Ascending aorta (tissue), 2 donors: ENCODE measurements at places on chromosomes 1 and 21. TPM values are rescaled to one million over a fixed set of nuclear protein-coding genes. Genes with fewer than 3 reads are reported as not detected.

Gene CFH
- total RNA-seq: 108 TPM

Gene PRELP
- 142 TPM for total RNA-seq

Gene ITLN2
- total RNA-seq: not detected

Gene RGS16
- 8.1 TPM for total RNA-seq

Gene CLCA4
- not detected for total RNA-seq

Gene ZNF683
- total RNA-seq: not detected

Gene NEK7
- 43.6 TPM for total RNA-seq

Gene OPTC
- not detected for total RNA-seq

Gene C1orf105
- total RNA-seq: not detected

Gene RGS13
- total RNA-seq: not detected

Gene PTPRC
- 21.3 TPM for total RNA-seq

Gene AVPR1B
- not detected for total RNA-seq

GRCh38 chr1:87394513-87394912 lies 65.8 kb downstream of the LMO4 start:
- DNase-seq: no peak

- no peak for DNase-seq
Measured at GRCh38 chr1:151774256-151774922, 11.1 kb upstream of the MRPL9 start.

DNA sequence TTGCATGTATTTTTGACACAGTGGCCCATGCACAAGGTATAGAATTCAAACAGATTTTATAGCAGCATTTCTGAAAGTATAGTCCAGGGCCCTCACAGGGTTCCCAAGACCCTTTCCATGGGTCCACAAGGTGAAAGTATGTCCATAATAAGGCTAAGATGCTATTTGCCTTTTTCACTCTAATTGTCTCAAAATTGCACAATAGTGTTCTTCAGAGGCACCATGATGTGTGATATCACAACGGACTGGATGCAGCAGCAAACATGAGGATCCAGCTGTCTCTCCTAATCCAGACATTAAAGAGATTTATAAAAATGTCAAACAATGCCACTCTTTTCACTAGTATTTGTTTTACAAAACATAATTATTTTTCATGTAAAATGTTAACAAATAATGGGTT lies 88.8 kb upstream of the PRDX6 start:
- DNase-seq: no peak

- no peak for DNase-seq
Measured at GRCh38 chr1:192561301-192561700, 14.3 kb upstream of the RGS1 start.

- peak; percentile 84 for DNase-seq
Measured at GRCh38 chr1:10507111-10507879, 32.5 kb downstream of the PEX14 start.

GRCh38 chr1:222284466-222284865 lies 263.4 kb downstream of the HHIPL2 start:
- no peak for DNase-seq

DNA sequence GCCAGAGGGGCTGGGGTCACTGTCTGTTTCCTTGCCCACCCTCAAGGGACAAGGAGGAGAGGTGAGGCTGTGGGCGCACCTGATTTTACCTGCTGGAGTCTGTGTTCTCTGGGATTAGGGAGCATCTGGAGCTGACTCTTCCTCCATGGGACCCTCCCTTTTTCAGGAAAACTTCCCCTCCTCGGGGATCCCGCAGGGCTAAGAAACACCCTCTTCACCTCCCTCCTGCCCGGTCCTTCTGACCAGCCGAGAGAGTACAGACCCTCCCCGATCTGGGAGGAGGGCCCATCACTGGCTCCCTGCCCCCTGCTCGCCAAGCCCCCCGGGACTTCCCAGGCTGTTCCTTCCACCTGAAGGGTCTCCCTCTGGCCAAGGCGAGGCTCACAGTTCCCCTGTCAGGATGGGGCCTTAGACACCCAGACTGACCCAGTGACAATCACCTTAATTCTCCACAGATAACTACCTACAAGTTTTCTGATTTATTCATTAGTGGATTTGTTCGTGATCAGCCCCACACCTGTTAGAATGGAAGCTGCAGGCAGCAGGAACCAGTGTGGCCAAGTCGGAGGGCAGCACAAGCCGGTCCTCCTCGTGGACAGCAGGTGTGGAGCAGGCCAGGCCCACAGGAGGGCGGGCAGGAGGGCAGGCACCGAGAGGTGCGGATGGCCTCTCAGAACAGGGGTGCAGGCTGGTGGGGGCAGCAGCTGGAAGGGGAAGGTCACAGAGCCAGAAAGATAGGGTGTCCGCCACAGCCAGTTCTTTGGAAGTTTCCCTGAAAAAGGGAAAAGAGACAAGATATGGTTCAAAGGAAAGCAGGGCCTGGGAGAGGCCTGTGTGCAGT lies 15.9 kb upstream of the SAMD11 start:
- DNase-seq: no peak

DNA sequence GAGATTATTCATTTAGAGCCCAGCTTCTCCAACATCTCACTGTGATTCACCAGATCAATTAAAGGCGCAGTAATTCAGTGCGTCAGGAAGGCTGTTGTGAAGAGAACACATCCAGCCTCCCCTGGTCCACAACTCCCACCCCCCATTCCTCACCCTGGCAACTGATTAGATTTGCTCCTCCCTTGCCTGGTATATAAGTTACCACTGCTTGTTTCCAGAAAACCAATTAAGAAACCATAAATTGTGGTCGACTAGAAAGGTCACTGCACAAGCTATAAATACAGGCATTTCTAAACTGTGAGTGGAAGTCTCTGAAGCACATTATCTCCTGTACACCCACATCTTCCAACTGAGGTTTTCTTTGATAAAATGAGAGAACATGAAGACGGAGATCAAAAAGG lies 41.9 kb downstream of the FAM163A start:
- no peak for DNase-seq

DNA sequence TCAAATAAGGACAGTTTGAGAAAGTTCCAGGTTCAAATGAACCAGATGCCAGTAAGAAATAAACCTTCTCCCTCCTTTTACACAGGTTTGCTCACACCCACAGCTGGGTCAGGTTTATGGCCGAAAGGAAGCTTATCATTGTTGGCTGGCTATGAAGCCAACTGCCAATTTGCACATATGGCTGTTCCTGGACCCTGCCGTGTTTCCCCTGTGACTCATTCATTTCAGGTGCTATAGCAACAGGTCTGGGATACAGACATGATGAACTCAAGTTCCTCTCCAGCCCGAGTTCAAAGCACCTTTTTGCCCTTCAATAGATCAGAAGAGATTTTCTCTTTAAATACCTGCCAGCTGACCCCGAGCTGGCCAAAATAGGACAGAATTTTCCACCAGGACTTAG lies 134.4 kb upstream of the SMYD2 start:
- DNase-seq: no peak

DNA sequence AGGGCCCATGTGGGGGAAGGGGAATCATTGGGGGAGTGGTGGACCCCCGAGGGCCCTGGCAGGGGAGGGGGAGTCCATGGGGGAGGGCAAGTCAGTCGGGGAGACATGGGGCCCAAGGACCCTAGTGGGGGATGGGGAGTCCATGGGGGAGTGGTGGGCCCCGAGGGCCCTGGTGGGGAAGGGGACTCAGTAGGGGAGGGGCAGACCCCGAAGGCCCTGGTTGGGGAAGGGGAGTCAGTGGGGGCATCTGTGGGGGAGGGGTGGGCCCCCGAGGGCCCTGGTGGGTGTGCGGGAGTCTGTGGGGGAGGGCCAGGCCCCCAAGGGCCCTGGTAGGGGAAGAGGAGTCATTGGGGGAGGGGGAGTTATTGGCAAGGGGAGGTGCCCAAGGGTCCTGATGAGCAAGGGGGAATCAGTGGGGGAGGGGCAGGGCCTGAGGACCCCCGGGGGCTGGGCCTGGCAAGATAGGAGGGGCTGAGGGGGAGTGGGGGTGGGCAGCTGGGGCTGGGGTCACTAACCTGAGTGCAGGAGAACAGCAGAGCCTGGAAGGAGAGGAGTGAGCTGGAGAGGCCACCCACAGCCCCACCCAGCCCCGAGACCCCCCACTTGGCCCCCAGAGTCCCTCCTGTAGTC lies 2.1 kb downstream of the MXRA8 start:
- DNase-seq: no peak

DNA sequence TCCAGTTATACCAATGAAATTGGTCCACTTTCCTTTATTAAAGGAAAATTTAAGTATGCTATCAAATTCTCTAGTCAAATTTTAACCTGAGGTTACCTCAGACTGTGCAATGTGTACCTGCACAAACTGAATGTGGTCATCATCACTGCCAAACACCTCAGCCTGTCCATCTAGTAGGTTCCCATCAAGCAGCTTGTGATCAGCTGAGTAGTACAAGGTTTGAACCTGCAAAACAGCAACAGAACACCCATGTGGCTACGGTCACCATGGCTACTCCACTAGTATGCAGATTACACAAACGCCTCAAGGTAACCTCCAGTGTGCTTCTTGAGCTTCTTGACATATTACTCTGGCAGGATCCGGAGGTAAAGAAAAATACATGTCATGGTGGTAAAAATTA lies 11.6 kb downstream of the IVNS1ABP start:
- DNase-seq: no peak

- DNase-seq: no peak
Measured at GRCh38 chr1:153030895-153031294, at the start of gene SPRR1B. Gene SPRR1B, plus strand, starts transcription at chr1:153031203. Its CDS starts 1,143 bp downstream, at chr1:153032346.

DNA sequence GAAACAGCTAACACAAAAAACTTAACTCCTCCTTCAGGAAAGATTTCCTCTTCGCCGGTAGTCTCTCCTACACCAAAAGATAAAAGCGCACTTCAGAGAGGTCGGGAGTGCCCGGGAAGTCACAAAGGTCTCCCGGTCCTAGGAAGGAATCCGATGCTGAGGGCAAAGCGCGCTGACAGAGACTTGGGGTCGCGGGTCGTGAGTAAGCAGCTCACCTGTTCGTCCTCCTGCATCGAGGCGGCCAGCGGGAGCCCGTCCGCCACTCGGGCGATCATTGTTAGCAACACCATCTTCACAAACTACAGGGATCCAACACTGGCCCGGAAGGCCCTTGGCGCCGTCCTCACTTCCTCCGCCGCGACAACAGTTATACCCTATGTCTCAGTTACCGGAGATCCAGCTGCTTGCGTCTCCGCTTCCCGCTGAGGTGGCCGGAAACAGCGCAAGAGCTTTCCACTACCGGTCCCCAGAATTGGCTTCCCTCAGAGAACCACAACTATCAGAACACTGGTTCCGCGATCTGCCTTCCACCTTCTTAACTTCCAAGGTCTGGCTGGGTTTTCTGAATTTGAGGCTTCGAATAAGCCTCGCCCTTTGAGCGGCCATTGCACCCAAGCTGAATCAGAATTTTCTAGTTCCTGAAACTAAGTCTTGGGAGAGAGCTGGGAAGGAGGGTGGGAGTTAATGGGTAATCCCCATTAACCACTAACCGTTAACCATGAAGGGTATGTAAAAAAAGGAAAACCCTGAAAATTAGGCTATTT lies at the start of gene SEC22B:
Gene SEC22B (minus strand): TSS at position 429 of the 764 bp plus-strand sequence. CDS start 139 bp downstream, at position 290.
- DNase-seq: peak; percentile 96

DNA sequence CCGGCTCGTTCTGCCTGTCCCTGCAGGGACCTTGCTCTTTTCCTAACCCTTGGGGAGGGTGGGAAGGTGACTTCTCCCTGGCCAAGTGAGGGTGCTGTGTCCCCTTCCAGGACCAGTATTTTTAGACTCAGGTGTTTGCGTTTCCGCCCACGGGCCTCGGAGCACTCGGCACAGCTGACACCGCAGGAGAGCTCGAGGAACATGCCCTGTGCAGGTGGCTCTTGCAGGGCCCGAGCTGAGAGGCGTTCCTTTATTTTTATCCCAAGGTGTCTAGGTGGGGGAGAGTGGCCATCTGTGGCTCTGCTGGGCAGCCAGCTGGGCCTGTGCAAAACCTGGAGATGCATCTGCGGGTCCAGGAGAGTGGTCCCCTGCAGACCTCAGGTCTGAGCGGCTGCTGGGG lies 16.0 kb downstream of the PLCH2 start:
- DNase-seq: no peak

- no peak for DNase-seq
Measured at GRCh38 chr1:81230983-81231728, 569.6 kb upstream of the ADGRL2 start.

GRCh38 chr1:54671985-54672608 lies 30.5 kb downstream of the MROH7 start:
- no peak for DNase-seq

GRCh38 chr1:61670016-61670415 lies 54.9 kb downstream of the TM2D1 start:
- DNase-seq: no peak

GRCh38 chr1:175951627-175952026 lies 208.2 kb upstream of the TNR start:
- no peak for DNase-seq

GRCh38 chr1:234515821-234516241 lies 36.9 kb upstream of the TARBP1 start:
- DNase-seq: no peak

- no peak for DNase-seq
Measured at GRCh38 chr1:108583757-108584427, 24.0 kb downstream of the EEIG2 start.

- DNase-seq: no peak
Measured at GRCh38 chr1:51952638-51953037, 37.9 kb downstream of the RAB3B start.

DNA sequence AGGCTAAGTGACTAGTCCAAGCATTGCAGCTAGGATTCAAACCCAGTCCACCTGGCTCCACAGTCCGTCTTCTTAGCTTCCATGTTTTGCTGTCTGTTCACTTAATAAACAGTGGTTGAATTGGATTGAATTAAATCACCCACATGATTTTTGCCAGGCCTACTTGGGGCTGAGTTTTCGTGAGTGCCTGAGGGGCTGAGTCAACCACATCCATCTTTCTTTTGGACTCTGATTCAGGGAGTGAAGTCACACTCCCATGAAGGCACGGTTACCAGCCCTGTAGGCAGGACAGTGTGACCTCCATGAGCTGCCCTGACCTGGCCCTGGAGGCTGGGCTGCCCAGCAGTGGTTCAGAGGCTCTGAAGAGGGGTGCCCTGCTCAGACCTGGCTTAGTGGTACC lies 123.7 kb downstream of the ACTL8 start:
- DNase-seq: peak; percentile 58

DNA sequence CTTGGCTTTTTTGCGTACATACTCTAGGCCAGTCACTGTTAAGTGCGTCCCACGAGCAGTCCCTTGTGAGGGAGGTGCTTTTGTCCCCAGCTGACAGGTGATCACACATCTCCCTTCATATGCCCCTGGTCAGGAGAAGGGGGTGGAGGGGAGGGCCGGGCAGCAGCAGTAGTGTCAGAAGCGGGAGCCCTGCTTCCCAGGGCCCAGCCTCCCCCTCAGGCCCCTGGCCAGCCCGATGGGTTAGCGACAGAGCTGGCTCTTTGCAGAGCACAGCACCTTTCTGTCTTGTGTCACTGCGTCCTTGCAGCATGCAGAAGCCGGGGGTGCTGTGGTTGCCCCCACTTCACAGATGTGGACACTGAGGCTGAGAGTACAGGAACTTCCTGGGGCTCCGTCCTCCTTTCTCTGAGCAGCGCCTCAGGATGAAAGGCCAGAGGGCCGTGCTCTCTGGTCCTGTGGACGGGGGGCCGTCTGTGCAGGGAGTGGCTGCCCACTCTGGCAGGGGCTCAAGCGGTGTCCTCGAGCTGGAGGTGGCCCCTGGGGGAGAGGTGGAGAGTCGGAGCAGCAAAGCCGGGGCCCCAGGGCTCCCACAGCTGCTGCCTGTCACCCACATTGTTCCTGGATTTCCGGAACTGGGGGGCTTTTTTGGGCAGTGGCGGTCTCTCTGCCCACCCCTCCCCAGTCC lies 5.9 kb downstream of the TMEM201 start:
- no peak for DNase-seq

GRCh38 chr21:29424728-29425127 lies 126.0 kb downstream of the BACH1 start:
- DNase-seq: no peak
